ENCODE measurements at places on chromosomes 13 and 19. TPM values are rescaled to one million over a fixed set of nuclear protein-coding genes. Genes with fewer than 3 reads are reported as not detected.
A peak's percentile ranks its signal among the peaks of the same experiment; 100 is the strongest.

Gene KCNK6
- 14.9 TPM for total RNA-seq

Gene ALG11
- 37.2 TPM for total RNA-seq

Gene PSG11
- total RNA-seq: not detected

Gene SLC5A5
- 2.6 TPM for total RNA-seq

Gene EDNRB
- total RNA-seq: not detected

Gene ZNF576
- total RNA-seq: 18.6 TPM

GRCh38 chr13:52707375-52707774 lies 32.2 kb downstream of the CNMD start:
- no peak for DNase-seq

DNA sequence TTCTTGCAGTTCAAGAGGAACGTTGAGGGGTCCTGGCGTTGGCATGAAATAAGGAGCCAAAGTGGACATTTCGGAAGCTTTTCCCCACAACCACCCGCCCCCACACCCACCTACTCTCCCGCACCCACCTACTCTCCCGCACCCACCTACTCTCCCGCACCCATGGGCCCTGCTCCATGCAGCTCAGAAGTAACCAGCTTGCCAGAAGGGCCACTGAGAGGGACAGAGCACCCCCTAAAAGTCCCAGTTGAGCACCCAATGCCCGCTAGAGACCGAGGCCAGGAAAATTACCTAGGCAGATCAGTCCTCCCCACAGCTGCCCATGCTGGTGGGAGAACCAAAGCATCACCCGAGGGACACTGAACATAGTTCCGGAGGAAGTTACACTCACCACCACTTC lies 11.8 kb downstream of the VSTM2B start:
- no peak for DNase-seq

DNA sequence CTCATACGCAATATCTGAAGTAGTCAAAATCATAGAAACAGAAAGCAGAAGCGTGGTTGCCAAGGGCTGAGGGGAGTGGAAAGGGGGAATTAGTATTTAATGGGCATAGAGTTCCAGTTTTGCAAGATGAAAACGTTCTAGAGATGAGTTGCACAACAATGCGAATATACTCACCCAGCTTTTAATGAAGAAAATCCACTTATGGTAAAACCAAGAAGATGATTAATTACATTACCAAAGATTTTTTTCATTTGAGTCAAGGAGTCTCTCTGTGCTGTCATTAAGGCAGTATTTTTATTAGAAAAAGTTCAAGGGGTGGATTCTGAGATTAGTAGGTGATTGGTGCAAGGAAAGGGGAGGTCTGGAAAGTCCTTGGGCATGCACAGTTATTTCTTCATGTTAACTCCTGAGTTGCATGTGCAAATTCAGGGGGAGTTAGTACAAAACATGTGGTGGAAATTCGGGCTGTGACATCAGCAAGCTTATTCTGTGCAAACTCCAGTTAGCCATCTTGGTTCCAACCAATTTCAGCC lies 6.9 kb upstream of the CBY2 start:
- no peak for DNase-seq

GRCh38 chr13:98129059-98129746 lies 13.7 kb upstream of the FARP1 start:
- DNase-seq: no peak

- no peak for DNase-seq
These were observed 5.2 kb upstream of the STK24 start for GRCh38 chr13:98581971-98582702.

DNA sequence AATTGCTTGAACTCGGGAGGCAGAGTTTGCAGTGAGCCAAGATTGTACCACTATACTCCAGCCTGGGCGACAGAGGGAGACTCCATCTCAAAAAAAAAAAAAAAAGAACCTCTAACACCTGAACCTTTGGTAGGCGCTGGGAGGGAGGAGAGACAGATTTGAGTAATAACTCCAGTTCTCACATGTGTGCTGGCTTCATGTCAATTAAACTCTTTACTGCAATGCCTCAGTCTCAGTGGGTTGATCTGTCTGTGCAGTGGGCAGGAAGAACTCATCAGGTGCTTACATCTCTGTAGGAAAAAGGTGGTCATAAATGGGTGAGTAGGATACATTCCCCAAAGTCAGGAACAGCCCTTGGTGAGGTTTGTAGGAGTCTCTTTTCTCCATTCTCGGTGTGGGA lies 85.1 kb upstream of the ABCC4 start:
- DNase-seq: no peak

- no peak for DNase-seq
These were observed 296.1 kb downstream of the PCDH9 start for GRCh38 chr13:66933994-66934393.

- DNase-seq: no peak
These were observed 59.5 kb downstream of the IER2 start for GRCh38 chr19:13209484-13210338.

- peak; percentile 88 for DNase-seq
These were observed at the start of gene ZNF91 for GRCh38 chr19:23395041-23395721. ZNF91 (minus strand) TSS chr19:23395471; CDS start chr19:23395354, 117 bp downstream.

GRCh38 chr19:35085947-35086346 lies 29.7 kb upstream of the FXYD3 start:
- no peak for DNase-seq

Measured in CD4-positive, alpha-beta memory T cell (primary cell).